ENCODE measurements at places on chromosomes 3 and 15.
A peak's percentile ranks its signal among the peaks of the same experiment; 100 is the strongest.

DNA sequence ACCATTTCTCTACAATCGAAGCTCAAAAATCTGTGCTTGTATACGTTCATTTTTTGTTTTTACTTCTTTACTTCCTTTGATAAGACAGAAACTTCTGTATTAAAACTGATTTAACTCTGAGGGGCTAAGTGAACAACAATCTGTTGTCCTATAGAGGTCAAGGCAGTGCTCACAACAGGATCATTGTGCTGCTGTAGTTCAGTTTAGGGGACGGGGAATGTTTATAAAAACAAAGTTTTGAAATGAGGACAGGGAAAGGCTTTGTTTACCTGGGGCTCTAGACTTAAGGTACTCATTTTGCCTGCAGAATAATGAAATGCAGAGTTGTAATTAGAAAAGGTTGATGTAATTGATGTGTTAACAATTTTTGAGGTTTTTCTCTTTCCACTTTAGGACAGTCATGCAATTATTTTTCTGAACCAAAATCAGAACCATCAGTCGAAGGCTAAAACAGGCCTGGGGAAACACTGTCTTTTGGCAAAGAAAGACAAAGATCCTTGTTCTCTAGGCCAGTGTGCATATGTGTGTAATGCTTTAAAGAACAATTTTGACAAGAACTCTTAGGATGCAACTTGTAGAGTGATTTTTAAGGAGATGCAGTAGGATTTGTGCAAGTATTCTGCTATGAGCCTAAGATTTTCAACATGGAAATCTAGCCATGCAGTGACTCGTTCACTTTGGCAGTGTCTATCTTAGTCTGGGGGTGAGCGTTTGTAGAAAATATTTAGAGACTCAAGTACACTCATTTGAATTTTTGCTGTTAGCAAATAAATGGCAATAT is 165.2 kb downstream of the PGPEP1L start:
- no peak for DNase-seq

- DNase-seq: no peak
These were observed 11.7 kb upstream of the LACTB start for GRCh38 chr15:63109920-63110319.

- DNase-seq: no peak
These were observed 97.8 kb upstream of the SELENOK start for GRCh38 chr3:53989451-53989850.

GRCh38 chr3:184461219-184461618 is 81.4 kb downstream of the CHRD start:
- no peak for DNase-seq

DNA sequence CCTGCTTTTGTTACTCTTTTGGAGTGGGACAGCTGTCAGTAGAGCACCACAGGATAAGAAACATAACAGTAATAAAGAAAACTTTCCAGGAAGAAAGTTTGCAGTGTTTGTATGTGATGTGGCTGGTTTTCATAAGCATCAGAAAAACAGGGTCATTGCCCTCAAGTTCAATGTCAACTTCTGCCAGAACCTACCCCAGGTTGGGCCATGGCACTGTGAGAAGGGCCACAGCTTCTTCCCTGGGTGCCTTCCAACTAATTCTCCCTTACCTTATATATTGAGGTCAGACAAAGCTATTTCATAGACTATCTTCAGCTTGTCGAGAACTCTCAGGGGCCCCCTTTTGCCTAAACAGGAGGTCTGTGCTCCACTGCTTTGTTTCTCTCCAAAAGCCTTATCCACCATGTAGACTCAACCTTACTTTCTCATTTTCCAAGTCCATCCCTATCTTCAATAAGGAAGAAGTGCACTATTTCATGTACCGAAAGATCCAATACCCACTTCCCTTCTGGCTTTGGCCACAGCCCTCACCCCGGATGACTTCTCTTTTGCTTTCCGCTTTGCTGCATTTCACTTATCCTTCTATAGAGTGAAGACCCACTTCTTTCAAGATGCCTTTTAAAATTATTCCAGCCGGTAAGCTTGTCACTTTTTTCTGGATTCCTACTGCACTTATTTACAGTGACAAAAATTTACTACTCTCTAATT is 38.2 kb upstream of the PLCL2 start:
- DNase-seq: no peak

DNA sequence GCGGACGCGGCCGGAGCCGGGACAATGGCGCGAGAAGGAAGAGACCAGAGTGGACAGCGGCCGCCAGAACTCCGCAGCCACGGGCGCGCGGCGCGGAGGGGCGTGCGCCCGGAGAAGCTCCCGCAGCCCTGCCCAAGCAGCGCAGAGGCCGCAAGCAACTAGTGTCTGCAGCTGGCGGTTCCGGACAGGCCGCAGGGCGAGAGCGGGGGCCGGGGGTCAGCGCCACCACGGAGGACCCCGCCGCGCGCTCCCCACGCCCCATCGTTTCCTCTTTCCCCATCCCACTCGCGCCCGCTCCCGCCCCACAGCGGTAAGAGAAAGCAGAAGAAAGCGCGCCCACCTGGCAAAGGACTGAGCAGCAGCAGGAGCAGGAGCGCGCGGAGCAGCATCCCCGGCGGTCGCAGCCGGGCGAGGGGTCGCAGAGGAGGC is 440 bp downstream of the PRTG start:
- peak; percentile 21 for DNase-seq

DNA sequence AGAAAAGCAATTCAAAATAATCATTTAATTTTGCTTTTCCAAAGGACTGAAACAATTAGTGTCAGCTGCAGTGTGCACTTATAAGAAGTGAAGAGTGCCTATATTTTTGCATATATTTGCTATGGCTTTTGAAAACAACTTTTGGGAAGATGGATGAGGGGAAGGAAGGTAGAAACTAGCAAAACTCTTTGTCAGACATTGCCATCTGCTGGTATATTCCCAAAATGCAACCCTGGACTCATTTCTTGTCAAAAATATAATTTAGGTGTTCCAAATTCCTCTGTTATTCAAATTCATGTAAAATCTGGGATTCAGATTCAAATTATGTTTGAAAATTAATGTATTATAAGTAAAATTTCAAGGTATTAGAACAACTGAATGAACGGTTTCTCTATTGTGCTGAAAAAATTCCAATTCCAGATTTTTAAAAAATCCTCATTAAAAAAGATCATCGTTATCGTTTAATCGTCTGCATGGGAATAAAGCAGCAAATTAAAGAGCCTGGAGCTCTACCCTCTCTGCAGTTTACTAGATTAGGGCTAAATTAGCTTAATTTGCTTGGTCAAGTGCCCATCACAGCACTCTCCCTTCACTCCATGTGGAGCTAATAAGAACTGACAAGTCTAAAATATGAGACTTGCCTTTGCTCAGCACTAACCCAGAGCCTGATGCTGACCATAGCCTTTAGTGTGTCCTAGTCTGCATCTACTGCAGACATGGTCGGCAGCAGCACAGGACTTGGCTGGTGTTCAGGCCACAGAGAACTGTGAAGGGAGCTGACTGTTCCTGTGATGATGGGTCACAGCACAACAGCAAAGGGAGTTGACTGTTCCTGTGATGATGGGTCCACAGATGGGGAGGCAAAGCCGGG is 67.9 kb upstream of the MITF start:
- DNase-seq: peak; percentile 17

DNA sequence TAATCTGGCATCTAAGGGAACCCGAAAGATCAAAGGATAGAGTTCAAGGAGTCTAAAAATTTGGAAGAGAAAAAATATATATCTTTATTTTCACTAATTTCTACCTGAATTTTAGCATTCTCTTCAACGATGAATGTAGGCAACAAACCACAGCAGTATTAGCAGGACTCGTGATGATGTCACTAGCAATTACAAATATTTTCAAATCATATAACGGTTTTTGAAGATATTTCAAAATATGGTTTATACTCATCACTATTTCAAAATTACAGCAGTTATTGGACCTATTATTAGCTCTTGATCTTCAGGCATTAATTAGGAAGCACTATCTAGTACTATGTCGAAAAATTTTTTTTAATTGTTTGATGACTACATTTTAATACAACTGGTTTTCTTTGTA is 27.0 kb upstream of the ANKDD1A start:
- DNase-seq: no peak

- DNase-seq: no peak
These were observed 121.5 kb upstream of the SATB1 start for GRCh38 chr3:18546632-18547031.

DNA sequence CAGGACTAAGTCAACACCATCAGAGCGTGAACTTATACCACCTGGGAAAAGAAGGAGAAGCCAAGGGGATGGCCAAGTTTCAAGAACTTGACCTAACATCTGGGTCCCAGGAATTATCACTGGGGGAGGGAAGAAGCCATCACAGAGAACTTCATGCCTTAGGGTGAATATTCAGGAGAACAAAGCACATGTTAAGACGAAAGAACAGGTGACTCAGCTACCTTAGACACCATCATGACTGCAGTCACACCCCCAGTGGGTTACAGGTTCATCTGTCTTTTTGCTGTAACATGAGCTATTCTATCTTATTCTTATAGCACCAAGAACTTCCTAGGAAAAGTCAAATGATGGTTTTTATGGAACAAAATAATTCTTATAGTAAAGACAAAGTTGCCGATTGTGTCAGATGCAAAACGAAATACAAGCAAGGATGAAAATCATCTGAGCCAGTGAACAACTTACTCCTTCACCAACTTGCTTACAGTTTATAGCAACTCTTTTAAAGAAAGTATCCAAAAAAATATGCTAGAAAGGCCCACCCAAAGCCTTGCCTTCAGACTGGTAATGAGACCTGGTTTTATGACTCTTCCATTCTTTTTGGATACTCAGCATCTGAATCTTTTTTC is 72.0 kb downstream of the TPRA1 start:
- DNase-seq: no peak

- no peak for DNase-seq
These were observed 61.3 kb upstream of the PSMD6 start for GRCh38 chr3:64084640-64085039.

DNA sequence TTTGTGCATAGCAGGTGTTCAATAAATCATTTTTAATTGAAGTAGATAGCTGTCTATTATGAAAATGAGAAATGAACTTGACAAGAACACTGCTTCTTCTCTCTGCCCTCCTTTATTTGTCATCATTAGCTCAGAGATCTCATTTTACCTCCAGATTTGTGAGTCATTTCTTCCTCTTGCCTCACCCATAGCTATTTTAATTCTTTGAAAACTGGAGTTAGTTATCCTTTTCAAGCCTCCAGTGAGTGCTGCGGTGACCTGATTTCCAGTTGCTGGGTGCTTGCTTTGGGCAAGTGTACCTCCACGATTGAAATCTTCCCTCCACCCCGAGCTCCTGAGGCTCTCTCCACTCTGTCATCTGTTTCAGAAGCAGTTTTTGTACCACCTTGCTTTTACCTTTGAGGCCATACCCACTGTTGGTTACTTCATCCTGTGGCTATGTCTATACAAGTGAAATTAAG is 114.6 kb downstream of the NFKBIZ start:
- DNase-seq: no peak
